ENCODE measurements at places on chromosomes 5 and 9. TPM values are rescaled to one million over a fixed set of nuclear protein-coding genes. Genes with fewer than 3 reads are reported as not detected.
A peak's percentile ranks its signal among the peaks of the same experiment; 100 is the strongest.

STXBP1 gene
- total RNA-seq, result 402 TPM

HAUS6 gene
- total RNA-seq, result 18.3 TPM

DNA sequence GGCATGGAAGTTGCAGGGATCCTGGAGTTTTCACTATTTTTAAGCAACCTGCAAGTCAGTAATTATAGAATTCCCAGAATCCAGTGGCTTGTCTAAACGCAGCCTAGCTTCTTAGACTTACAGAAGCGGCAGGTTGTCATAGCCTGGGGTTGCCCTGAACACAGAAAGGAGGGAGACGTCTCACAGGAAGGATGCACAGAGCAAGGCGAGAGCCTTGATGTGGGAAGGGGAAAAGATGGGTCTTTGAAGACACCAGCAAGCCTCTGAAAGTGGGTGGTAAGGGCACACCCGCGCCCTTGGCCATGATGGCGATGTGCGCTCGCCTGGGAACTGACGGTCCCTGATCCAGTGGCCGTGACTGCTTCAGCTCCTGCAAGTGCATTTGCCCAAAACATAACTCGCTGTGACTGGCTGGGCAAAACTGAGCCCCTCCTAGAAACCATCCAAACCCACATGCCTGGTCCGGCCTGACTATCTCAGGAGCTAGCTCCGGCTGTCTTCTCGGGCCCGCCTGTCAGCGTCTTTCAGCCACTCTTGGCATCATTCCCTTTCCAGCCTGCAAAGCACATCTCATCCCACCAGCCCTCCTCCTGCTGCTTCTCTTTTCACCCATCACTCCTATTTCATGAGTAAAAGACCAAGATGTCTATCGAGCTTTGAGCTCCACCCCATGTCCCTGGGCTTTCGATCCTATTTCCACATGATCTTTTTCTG lies 17.1 kb downstream of the FBP1 start:
- no peaks in the 10 kb centered on the region for H3K36me3 ChIP-seq
- no peak overlapping the region for H3K4me3 ChIP-seq
- peaks cover 3% of the 10 kb centered on the region for H3K4me1 ChIP-seq
- peaks cover 5% of the 10 kb centered on the region for H3K27me3 ChIP-seq

GRCh38 chr9:98342098-98342819 lies 86.8 kb upstream of the TBC1D2 start:
- H3K27ac ChIP-seq, result peak overlapping the region; percentile 88
- peak overlapping the region; percentile 10 for H3K4me3 ChIP-seq
- peaks cover 15% of the 10 kb centered on the region for H3K36me3 ChIP-seq
- H3K27me3 ChIP-seq, result peaks cover 9% of the 10 kb centered on the region
- DNase-seq, result no peak

DNA sequence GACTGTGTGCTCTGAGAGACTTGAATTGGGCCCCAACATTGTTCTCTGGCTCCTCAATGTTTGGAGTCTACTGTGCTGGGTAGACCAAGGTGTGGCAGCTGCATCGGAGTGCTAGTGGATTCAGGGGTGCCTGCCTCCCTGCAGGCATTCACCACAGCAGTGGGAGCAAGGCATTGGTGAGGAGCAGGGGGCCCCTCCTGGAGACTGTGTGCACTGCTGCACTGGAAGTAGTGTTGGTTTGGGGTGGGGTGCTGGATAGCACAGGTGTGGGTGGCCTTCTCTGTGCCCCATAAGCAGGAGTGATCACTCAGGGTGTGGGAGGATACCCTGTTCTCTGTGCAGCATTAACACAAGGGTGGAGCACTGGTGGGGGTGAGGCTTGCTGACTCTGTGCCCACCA lies 39.2 kb downstream of the INSL6 start:
- no peak overlapping the region for H3K4me3 ChIP-seq
- no peak for DNase-seq
- peaks cover 2% of the 10 kb centered on the region for H3K27me3 ChIP-seq
- H3K27ac ChIP-seq, result no peak overlapping the region
- H3K36me3 ChIP-seq, result no peaks in the 10 kb centered on the region
- no peaks in the 10 kb centered on the region for H3K4me1 ChIP-seq

DNA sequence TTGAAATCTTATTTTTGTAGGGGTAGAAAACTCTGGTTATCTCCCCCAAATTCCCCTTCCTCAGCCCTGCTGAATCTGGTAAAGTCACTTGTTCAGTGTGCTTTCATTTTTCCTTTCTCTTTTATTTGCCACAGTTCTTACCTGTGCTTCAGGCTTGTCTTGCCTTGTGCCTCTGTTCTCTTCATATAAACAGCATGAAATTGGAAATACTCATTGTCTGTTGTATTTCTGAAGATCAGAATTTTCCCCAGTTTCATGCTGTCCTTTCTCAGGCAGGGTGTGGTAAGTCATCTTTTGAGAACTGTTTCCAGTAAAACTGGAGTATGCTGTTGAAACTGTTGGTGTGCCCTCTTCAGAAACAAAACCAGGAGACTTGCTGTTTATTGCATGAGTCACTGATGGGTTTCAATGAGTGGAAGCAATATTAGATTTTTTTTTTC lies 7.0 kb downstream of the PAM start:
- H3K4me1 ChIP-seq, result peaks cover 18% of the 10 kb centered on the region
- no peaks in the 10 kb centered on the region for H3K27me3 ChIP-seq
- H3K27ac ChIP-seq, result no peak overlapping the region
- no peak overlapping the region for H3K4me3 ChIP-seq

All from glutamatergic neuron (in vitro differentiated cells).